ENCODE measurements at places on chromosomes 2 and 18.

DNA sequence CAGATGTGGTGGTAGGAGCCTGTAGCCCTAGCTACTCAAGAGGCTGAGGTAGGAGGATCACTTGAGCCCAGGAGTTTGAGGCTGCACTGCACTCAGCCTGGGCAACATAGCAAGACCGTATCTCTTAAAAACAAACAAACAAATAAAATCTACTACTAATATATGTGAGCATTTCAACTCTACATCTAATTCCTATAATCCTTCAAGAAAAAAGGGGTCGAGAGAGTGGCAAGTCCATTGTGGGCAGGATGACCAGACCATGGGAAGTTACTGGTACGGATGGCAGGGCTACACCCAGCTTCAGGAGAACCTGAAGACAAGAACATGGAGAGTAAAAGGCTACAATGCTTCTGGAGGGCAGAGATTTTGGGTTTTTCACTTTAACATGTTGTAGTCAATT, 24.0 kb downstream of the BUB1 start:
- no peak for DNase-seq

GRCh38 chr2:7835151-7835550, 846.7 kb upstream of the ID2 start:
- no peak for DNase-seq

- DNase-seq, result no peak
Measured at GRCh38 chr2:147430408-147430807, 414.4 kb upstream of the ACVR2A start.

DNA sequence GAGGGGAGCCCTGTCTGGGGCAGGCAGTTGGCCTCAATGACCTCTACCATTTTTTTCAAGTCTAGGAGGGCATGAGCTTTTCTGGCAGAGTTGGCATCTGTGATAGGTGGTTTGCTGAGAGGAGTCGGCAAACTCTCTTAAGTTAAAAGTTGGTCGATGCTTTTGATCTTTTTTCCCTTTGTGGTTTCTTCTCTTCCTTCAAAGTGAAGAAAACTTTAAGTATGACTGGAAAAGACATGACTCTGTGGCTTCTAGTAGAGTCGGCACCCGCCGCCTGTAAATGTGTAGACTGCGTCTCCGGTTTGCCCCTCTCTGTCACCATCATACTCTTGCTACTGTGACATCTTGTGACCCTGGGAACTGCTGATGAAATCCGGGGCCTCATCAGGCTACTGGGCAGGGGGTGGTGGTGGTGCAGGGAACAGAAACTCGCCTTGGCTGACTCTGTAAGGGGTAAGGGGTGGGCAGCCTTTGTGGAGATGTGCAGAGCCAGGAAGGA, 21.1 kb downstream of the INPP5D start:
- no peak for DNase-seq

DNA sequence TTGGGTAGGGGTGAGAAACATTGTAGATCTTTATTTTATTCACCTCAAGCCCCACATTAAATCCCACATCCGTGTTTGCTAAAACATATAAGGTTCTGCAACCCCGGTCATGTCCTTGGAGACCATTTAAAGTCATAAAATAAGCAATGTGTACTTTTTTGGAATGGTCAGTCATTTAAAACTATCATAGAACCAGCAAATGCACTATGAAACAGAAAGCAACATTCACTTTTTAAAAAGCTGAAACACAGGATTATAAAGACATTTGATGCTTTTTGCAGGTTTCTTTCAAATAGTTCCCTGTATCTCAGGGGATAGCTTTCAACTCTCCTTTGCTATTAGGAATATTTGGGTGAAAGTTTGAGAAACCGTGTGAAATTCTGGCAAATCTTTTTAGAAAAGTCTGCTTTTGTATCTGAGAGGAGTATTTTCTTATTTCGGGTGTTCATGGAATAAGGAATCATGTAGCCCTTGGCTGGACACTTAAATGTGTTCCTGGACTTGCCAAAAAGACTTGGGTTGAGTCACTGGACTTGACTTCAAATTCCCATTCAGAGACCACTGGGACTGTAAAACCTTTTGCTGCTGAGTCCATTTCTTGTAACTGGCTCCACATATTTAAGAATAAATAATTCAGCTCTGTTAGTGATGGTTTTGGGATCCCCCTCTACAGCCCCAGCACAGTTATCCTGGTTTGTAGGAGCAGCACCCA, 5.9 kb upstream of the CETN1 start:
- no peak for DNase-seq

DNA sequence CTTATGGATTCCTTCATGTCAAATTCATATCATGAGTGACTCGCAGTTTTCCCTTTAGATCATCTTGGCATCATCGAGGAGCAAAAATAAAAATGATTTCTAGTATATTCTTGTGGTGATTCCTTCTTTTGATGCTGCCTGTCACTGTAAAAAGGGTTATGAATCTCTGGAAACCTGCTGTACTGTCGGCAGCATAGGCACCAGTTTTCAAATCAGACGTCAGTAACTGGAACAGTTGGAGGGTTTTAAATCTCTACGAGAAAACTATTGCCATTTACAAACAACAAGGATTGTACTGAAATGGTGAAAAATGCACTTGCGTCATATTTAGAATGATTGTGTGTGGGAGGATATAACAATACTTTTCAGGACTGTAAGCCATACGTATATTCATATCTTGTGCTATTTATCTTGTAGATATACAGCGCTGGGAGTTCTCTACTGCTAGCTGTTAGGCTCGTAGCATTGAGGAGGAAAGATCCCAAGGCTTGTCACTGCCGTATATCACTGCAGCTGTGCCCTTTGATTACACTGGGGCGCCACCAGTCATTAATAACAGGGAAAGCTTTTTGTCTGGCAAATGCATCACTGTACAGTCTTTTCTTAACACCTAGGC, 320.7 kb downstream of the MTX2 start:
- DNase-seq, result no peak

GRCh38 chr2:161113693-161114575, 46.3 kb upstream of the TANK start:
- DNase-seq, result no peak

GRCh38 chr2:240952496-240953246, 45.7 kb upstream of the SNED1 start:
- DNase-seq, result no peak

- DNase-seq, result no peak
Measured at GRCh38 chr2:3139906-3140305, 237.7 kb downstream of the EIPR1 start.

- no peak for DNase-seq
Measured at GRCh38 chr2:107354175-107354574, 468.2 kb upstream of the ST6GAL2 start.

GRCh38 chr2:239049421-239050251, 201.8 kb downstream of the TWIST2 start:
- DNase-seq, result no peak

DNA sequence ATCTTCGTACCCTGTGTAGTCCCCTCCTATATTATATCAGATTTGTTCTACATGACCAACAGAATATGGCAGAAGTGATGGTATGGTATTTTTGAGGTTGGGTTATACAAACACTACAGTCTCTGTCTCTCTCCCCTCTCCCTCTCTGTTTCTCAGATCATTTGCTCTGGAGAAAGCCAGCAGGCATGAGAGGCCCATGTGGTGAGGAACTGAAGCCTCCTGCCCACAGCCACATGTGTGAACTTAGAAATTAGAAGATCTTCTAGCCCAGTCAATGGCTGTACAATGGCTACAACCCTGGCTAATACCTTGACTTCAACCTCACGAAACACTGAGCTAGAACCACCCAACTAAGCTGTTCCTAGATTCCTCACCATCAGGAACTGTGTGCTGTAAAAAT, 250.6 kb downstream of the SMAD2 start:
- DNase-seq, result no peak

- DNase-seq, result no peak
Measured at GRCh38 chr2:12739721-12740254, 23.1 kb downstream of the TRIB2 start.

- no peak for DNase-seq
Measured at GRCh38 chr2:124978597-124978996, 953.5 kb downstream of the CNTNAP5 start.

DNA sequence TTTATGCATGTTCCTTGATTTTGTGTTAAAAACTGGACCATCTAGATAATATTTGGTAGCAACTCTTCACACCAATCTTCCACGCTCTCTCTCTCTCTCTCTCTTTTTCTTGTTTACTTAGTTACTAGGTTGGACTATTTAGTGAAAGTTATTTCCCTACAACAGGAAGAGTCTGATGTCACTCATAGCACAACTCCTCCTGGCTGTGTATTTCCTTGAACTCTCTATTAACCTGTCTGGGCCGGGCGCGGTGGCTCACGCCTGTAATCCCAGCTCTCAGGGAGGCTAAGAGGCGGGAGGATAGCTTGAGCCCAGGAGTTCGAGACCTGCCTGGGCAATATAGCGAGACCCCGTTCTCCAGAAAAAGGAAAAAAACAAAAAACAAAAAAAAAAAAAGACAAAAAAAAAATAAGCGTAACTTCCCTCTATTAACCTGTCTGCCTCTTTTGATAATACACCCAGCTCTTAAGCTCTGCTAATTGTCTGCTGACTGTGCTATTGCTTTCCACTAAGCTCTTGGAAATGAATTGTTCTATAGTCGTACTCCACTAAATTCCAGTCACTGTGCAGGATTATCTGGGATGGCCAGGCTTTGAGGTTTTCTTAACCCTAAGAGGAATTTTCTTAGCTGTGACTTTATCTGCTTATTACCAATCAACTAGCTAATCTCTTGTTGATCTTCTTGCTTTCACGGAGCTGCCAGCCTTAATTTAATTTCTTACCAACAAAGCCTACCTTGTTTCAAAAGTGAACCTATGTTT, 18.1 kb upstream of the CDH19 start:
- no peak for DNase-seq

DNA sequence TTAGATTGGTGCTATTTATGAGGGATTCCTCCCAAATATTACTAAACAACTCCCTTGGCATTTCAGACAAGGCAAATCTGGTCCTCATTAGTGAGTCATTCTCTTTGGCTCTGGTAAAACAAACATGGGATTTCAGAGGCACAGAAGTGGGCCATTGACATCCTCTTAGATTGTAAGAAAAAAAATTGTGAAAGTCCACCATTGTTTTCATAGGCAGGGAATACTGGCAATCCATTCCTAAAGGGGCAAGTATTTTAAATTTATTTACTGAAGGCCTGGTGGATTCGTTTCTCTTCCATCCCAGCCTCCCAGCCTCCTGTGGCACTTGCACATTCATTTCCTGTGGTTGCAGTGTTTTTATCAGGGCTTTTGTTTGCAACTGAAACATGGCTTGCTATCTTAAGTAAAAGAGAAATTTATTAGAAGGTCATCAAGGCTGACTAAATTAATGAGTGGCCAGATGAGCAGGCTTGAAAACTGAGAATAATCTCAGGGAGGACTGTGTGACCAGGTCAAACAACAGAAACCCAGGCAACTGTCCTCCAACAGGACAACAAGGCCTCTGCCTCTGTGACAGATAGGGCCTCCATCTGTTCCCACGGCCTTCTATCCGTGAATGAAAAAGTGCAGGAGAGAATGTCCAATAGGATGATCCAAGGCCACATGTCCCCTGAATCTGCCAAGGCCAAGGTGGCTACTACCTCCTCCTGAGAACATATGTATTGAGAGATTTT, 23.1 kb upstream of the TNFAIP6 start:
- no peak for DNase-seq

DNA sequence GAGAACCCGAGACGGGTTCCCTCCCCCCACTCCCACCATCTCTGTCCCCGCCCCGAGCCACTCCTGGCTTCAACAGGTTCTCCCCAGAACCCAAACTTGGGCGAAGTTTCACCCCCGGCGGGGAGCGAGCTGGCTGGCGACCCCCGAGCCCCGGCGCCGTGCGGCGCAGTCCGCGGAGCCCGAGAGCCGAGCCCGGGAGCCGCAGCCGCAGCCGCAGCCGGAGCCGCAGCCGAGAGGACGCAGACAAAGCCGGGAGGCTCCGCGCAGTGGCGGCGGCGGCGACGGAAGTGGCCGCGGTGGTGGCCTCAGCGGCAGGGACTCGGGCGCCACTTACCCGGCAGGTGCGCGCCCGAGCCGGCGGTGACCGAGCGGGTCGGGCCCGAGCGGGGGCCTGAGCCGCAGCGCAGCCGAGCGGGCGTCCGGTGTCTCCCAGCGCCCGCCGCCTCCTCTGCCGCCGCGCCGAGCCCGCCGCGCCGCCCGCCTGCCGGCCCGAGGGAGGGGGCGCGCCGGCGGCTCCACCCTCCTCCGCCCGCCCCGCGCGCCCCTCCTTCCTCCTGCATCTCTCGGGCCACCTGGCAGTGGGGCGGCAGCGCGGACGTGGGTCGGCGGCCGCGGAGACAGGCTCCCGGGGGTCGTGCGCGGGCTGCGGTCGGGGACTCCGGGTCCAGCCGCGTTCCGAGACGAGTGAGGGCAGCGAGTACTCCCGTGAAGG, at the start of gene ECEL1:
Gene ECEL1 (minus strand): TSS at position 450 of the 712 bp plus-strand sequence. CDS start 1,181 bp downstream, outside the sequence.
- no peak for DNase-seq

- DNase-seq, result no peak
Measured at GRCh38 chr2:103963146-103963725, 890.7 kb upstream of the POU3F3 start.

- DNase-seq, result no peak
Measured at GRCh38 chr2:234752966-234753365, 198.9 kb upstream of the SH3BP4 start.

DNA sequence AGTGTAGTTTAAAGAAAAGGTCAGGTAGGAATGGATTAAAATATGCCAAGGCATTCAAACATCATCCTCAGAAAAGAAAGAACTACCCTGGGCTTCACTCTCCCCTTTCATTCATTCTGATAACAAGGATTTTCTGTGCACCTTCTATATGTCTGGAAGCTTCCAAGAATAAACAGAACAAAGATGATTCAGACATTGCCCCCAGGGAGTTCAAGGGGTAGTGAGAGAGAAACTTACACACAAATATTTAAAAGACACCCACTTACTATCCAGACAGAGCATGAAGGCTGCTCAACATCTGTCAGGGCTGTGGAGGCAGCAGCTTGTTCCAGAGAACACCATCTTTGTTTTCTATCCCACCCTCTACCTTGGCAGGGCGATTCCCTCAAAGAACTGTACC, 140.5 kb downstream of the ALK start:
- DNase-seq, result no peak

GRCh38 chr18:3710712-3711301, 260.8 kb downstream of the TGIF1 start:
- DNase-seq, result no peak

GRCh38 chr2:239509373-239510143, 108.7 kb upstream of the HDAC4 start:
- DNase-seq, result no peak

GRCh38 chr2:68726100-68726499, 8.5 kb upstream of the ARHGAP25 start:
- DNase-seq, result no peak

DNA sequence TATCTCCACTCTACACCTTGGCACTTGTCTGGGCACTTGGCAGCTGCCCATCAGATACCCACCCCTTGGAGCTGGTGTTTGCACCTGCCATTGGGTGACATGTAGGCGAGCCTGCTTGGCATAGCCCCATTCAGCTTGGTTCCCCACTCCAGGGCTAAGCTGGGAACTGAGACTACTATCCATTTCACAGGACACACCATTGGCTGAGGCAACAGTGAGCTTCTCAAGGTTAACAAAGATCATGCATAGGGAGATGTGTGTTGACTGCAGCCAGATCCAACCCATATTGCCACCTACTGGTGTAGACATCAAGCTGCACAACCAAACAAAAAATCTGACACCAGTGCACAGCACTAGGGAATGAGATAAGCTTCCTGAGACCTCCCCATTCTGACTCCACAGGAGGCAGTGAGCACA, 1389.8 kb upstream of the TMEFF2 start:
- DNase-seq, result no peak

- DNase-seq, result no peak
Measured at GRCh38 chr18:45482286-45482685, 133.0 kb upstream of the SLC14A2 start.

GRCh38 chr2:9548506-9548905, 7.1 kb downstream of the ADAM17 start:
- no peak for DNase-seq

GRCh38 chr2:207422380-207422779, 107.4 kb upstream of the CREB1 start:
- no peak for DNase-seq

Measured in stimulated activated CD8-positive, alpha-beta memory T cell treated with anti-CD3 and anti-CD28 coated beads, Interleukin-15, amount 100 ng/mL, for 24 hours (primary cell).